Hippocampal formation (tissue), 2 donors: ENCODE measurements at places on chromosomes 7 and 10.

- DNase-seq = no peak
These were observed 161.9 kb upstream of the PTER start for GRCh38 chr10:16274911-16275310.

DNA sequence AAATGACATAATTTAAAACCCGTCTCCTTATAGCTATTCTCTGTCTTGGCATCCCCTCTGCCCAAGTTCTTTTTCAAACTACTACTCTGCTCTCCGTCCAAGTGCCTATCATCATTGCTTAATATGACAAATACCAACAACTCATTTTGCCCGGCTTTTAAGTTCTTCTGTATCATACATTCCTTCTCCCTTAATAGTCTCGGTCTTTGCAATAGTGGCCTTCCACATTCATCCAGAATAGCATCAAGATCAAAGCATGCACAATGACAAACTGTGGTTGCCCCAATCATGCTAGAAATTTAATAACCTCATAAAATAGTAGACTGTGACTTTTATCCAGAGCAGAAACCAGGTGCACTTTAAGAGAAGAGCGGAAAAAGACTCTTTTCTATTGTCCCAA lies 198.9 kb downstream of the ETV1 start:
- DNase-seq = no peak

GRCh38 chr10:117656385-117657367 lies 114.1 kb downstream of the EMX2 start:
- DNase-seq = no peak

DNA sequence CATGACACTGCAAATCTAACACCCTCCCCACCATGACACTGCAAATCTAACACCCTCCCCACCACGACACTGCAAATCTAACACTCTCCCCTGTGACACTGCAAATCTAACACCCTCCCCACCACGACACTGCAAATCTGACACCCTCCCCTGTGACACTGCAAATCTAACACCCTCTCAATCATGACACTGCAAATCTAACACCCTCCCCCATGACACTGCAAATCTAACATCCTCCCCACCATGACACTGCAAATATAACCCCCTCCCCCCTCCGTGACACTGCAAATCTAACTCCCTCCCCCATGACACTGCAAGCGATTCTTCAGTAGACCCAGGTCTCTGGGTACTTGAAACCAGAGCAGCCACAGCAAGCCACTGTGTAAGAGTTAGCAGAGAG lies 604.4 kb downstream of the DNAJB6 start:
- DNase-seq = no peak

DNA sequence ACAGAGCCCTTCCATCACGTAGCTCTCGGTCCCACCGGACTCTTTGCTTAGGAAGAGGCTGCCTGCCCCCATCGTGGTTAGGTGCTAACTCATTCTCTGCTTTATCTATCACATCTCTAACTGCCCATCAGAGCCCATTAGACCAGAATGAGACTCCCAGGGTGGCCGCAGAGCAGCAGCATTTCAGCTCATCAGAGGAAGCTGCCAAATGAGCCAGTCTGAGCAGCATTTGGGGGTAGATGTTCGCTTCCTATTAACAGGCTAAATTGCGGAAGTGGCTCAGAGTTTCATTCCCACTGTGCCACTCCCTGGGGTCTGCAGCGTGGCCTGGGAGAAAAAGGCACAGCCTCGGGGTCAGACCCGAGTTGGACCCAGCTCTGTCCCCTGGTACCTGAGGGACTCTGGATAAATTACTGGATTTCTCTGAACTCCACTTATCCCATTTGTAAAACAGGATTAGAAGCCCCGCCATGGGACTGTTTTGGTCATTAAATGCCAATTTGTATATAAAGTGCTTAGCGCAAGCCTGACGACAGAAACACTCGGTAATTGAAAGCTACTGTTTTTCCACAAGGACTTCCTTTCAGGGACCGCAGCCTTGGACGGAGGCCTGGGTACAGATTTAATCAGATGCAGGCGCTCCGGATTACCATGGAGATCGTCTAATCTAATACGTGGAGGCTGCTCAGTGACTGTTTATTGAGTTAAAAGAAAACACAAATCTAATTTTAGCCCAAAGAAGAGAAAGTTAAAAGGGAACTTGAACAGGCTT lies 73.8 kb upstream of the PRLHR start:
- DNase-seq = peak; percentile 91

GRCh38 chr7:113921363-113921762 lies 2.6 kb upstream of the PPP1R3A start:
- DNase-seq = no peak

GRCh38 chr10:79400146-79401004 lies 45.0 kb downstream of the ZCCHC24 start:
- peak; percentile 46 for DNase-seq

GRCh38 chr10:24240041-24240751 lies 31.3 kb downstream of the KIAA1217 start:
- DNase-seq = no peak

DNA sequence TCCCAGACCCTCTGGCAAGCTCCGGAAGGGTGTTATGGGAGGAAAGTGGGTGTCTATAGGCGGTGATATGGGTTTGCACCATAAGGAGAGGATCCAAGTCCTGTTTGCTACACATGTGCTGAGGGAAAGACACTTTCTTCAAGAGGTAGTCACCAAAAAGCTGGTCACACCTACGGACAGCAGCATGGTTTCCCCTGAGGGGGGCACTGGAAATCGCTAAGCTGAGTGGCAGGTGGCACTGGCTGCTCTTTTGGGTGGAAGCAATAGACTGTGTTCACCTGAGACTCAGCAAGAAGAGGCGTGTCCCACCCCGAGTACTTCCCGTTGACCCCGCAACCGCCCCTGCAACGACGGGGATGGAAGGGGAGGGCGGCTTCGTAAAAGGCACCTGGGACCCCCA lies 1.8 kb upstream of the FOXI2 start:
- DNase-seq = no peak

DNA sequence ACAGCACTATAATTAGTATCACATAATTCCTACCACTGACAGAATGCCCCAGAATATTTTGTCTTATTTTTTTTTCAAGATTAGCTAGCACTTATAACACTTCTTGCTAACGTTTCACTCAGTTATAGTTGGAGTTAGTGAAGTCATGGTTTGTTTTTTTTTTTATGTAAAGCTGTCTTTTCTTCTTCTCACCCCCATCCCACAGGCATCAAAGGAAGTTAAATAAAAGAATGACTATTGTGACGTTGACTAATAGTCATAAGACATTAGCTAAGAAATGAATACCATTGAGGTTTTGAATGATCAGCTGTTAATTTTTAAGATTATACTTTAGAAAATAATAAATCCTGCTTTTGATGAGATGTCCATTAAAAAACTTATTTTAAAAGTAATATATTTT lies 498.3 kb downstream of the GFRA1 start:
- no peak for DNase-seq

DNA sequence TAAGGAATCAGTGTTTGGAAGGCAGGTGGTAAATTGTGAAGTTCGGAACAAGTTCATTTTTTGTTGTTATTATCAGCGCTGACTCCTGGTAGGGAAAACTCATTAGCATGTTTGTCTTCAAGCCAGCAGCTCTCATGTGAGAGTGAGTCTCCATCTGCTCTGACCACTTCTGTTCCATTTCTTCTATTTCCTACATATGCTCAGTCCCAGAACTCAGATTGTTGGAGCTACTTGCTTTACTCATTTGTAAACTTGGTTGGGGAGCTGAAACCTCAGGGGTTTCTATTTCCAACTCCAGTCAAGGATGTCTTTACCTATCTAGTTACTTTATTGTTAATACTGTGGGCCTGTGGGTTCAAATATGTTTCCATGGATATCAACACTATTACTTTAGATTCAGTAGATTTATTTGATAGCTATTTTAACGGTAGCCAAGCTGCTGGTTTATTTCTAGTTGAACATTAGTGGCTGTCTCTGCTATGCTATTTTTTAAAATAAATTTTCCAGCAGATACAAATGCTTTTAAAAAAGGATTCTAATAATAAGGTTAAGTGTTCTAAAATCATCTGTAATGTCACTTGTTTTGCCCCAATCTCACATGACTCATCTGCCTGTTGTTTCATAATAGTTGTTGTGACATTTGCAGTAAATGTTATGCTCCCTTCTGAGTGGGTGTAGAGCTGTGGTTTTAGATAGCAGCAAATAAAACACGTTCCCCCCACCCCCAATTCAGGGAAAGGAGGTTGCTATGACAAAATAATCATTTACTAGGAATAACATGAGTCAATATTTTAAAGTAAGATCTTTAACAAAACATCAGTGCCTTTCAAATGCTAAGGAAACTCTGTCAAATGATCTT lies 143.3 kb downstream of the HDAC9 start:
- DNase-seq = peak; percentile 27

- DNase-seq = no peak
These were observed 8.2 kb upstream of the FAS start for GRCh38 chr10:88982366-88982765.

- DNase-seq = no peak
These were observed 67.0 kb downstream of the GSAP start for GRCh38 chr7:77349141-77349540.

GRCh38 chr10:103657061-103657591 lies 163.6 kb downstream of the NEURL1 start:
- no peak for DNase-seq

DNA sequence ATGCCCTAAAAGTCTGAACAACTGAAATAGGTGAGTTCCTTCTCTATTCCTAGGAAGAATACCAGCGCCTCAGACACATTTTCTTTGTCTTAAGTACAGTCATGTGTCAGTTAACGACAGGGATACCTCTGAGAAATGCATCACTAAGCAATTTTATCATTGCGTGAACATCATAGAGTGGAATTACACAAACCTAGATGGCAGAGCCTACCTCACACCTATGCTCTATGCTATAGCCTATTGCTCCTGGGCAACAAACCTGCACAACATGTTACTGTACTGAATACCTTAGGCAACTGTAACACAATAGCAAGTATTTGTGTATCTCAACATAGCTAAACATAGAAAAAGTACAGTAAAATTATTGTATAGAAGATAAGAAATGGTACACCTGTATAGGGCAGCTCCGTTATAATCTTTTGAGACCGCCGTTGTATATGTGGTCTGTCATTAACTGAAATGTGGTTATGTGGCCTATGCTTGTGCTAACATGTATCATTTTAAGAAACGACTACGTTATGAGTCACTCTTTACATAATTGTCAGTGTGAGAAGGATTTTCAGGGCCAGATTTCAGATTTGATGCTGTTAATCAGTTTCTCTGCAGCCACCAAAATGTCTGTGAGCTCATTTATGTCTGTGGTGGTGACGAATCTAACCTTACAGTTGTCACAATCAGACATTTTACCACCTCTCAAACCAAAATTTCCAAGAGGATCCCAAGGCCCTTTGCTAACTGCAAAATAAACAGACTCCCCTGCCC lies 66.1 kb upstream of the STK17A start:
- DNase-seq = no peak

- no peak for DNase-seq
These were observed 16.4 kb upstream of the PARP12 start for GRCh38 chr7:140079121-140079536.

GRCh38 chr7:157757211-157757610 lies 420.4 kb downstream of the DNAJB6 start:
- no peak for DNase-seq

GRCh38 chr10:52954407-52954806 lies 181.8 kb upstream of the MBL2 start:
- DNase-seq = no peak

DNA sequence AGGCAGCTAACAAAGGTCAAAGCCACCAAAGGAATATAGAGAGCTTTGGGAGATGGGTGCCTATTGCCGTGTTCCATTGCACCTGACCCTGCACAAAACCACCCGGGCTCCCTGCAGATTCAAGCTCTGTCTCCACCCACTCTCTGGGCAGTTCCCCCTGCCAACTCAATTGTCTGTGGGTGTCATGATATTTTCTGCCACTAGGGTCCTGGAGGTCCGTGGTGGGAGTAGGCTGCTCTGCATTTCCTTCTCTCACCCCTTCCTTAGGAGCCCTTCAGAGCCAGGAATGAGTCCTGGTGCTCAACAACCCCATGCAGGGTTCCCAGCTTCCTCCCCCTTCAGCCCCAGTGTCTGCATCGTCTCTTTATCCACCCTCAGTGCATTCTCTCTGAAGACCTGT lies 34.1 kb downstream of the PNLIPRP2 start:
- DNase-seq = no peak

GRCh38 chr10:18743926-18744325 lies 84.7 kb downstream of the ARL5B start:
- DNase-seq = no peak

DNA sequence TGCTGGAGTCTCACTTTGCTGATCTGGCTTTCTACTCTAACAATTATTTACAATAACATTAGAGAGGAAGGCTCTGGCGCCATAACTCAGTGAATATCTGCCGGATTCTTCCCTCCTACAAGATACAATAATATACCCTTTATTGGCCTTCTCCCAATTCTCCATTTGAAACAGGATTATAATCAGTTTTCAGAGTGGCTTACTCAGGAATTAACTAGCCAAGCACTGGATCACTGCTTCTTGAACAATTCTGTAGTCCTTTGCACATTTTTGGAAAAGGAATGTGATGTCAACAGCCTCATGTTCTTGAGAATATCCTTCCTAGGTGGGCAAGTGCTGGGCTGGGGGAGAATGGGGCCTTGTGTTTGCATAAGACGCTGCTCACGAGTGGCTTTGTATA lies 125.9 kb downstream of the HIPK2 start:
- DNase-seq = no peak

DNA sequence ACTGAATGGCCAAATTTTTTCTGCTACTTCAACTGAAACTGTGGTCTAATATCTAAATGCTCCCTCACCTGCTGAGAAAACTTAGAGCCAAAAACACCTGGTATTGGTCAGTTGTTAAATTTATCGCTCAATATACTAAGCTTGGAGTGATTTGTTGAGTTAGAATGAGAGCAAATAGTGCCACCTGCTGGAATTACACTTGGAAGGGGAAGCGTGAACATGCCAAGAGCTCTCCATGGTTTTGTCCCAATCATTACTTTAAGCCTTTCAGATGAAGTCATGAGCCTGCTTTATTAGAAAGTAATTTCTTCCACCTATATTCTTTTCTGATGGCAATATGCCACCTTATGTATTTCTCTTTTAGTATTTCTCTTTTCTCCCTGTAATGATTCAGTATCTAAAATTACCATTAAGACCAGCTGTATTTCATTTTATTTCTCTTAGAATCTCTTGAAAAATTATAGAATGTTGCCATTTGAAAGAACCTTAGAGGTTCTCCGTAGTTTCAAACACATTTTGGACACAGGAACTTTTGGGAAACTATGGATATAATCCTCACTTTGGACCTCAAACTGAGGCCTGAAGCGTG lies 447.8 kb upstream of the C7orf33 start:
- DNase-seq = peak; percentile 11

DNA sequence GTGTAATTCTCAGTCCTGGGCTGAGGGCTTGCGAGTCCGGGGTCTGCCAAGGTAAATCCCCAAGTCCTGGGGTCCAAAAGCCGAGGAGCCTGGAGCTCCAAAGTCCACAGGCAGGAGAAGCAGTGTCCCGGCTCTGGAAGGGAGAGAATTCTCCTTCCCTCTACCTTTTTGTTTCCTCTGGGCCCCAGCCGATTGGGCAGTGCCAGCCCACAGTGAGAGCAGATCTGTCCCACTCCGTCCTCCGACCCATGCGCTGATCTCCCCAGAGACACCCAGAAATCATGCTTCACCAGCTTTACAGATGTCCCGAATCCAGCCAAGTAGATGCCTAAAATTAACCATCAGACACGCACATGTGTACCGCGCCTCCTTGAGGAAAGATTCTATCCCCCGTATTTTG lies 8.1 kb upstream of the VIPR2 start:
- no peak for DNase-seq
